ENCODE measurements at places on chromosomes 4 and X.

DNA sequence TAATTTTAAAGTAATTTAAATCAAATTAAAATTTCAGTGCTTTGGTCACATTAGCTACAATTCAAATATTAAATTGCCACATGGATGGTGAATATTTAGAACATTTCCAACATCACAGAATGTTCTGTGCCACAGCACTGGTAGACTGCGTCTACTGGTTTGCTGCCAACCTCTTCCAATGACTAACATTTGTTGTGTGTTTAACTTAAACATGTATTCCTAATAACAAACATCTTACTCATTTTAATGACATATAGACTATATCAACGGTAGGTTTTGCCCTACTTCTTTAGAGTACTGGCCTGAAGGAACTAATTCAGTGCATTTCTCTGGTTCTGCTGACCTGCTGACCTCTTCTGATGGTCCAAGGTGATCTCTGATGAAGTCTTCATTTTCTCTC lies 157.6 kb downstream of the DCK start:
- DNase-seq, result no peak

DNA sequence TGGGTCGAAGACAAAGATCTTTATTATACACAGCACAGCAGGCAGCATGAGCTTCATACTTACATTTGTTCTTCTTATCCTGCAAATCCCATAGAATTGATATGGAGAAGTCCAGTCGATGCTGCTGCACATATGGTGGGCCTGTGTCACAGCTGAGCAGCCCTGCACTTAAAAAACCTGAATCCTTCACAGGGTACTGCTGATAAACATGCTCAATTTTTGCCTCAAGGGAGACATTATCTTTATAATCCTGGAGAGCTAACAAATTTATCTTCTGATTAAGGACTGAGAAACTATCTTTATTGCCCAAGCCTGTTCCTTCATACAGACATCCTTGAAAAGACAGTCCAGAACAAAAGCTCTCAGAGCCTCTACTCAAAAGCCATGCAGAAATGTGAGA lies 434.4 kb upstream of the FAM47C start:
- DNase-seq, result no peak

- no peak for DNase-seq
These were observed 55.1 kb upstream of the PGAM4 start for GRCh38 chrX:78024349-78025059.

GRCh38 chr4:34181311-34181841 lies 2062.9 kb downstream of the ARAP2 start:
- DNase-seq, result no peak

DNA sequence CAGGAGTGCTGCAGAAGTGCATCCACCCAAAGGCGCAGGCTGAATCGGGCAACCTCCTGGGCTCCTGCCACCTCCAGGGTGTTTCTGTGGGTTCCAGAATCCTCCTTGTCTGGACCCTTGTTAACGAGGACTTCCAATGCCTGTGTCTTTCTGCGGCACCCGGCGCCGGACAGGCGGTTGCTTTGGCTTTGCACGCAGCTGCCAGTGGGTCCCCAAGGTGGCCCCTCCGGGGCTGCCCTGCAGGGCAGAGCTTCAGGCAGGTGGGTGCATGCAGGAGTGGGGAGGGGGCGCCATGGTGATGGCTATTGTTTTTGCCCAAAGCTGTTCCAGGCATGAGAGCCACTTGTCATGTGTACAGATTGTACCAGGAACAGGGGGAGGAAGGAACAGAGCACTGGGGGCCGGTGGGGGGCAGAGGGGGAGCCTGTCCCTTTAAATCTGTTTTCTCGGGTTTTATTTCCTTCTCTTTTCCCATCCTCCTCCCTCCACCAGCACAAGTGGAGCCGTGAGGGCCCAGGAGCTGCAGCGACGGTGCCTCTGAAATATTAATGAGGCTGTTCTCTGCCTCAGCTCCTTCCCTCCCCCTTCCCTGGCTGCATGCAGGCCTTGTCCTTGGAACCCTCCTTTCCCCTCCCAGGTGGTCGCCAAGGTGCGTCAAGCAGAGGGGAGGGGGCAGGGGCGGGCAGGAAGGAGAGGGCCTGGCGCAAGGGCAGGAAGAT lies 13.1 kb downstream of the ATP2B3 start:
- no peak for DNase-seq

GRCh38 chr4:37745946-37746345 lies 59.8 kb upstream of the RELL1 start:
- no peak for DNase-seq

DNA sequence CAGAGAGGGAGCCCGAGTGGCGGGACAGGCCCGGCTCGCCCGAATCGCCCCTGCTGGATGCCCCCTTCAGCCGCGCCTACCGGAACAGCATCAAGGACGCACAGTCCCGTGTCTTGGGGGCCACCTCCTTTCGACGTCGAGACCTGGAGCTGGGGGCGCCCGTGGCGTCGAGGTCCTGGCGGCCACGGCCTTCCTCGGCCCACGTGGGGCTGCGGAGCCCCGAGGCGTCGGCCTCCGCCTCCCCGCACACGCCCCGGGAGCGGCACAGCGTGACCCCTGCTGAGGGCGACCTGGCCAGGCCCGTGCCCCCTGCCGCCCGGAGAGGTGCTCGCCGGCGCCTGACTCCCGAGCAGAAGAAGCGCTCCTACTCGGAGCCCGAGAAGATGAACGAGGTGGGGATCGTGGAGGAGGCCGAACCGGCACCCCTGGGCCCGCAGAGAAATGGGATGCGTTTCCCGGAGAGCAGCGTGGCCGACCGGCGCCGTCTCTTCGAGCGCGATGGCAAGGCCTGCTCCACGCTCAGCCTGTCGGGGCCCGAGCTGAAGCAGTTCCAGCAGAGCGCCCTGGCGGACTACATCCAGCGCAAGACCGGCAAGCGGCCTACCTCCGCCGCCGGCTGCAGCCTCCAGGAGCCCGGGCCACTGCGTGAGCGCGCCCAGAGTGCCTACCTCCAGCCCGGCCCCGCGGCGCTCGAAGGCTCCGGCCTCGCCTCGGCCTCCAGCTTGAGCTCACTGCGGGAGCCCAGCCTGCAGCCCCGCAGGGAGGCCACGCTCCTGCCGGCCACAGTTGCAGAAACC lies 156.9 kb downstream of the SOWAHB start:
- DNase-seq, result no peak

GRCh38 chr4:86108137-86108536 lies 251.7 kb downstream of the MAPK10 start:
- DNase-seq, result no peak

All from head of caudate nucleus (tissue), 42 donors.